ENCODE measurements at places on chromosomes 7 and 10. TPM values are rescaled to one million over a fixed set of nuclear protein-coding genes. Genes with fewer than 3 reads are reported as not detected.

Gene LOXL4
- 0.89 TPM for total RNA-seq

Gene SEMA3A
- total RNA-seq = 27.4 TPM

Gene CALD1
- total RNA-seq = 139 TPM

Gene PAX2
- 13.6 TPM for total RNA-seq

Gene CABCOCO1
- total RNA-seq = 6.6 TPM

Gene HOXA11
- total RNA-seq = not detected

Data from spinal cord (tissue), 10 donors.